ENCODE measurements at places on chromosomes 1 and 21. TPM values are rescaled to one million over a fixed set of nuclear protein-coding genes. Genes with fewer than 3 reads are reported as not detected.

Gene OR10J1
- total RNA-seq, result not detected

Gene OXCT2
- total RNA-seq, result 0.45 TPM

Gene EXO1
- 2.5 TPM for total RNA-seq

Gene GREM2
- 18.4 TPM for total RNA-seq

Gene SYCP1
- total RNA-seq, result not detected

Gene OVAAL
- not detected for total RNA-seq

Gene NPHS2
- total RNA-seq, result not detected

Gene SDHC
- total RNA-seq, result 32.2 TPM

Gene DENND4B
- 7.9 TPM for total RNA-seq

Gene OR6K3
- total RNA-seq, result not detected

Gene RNU1-1
- total RNA-seq, result 2,564 TPM

Gene AGMAT
- total RNA-seq, result 0.53 TPM

Gene NOTCH2NLA
- 83.5 TPM for total RNA-seq

Gene SUSD4
- under 0.01 TPM for total RNA-seq

Gene PRDX1
- 521 TPM for total RNA-seq

Gene REG4
- not detected for total RNA-seq

Gene PLXNA2
- 1.4 TPM for total RNA-seq

Gene AADACL3
- total RNA-seq, result not detected

Gene LCE3C
- not detected for total RNA-seq

Gene KLF18
- total RNA-seq, result not detected

Gene PPIAL4G
- under 0.01 TPM for total RNA-seq

Gene OR2T29
- total RNA-seq, result not detected

Gene RAB3B
- total RNA-seq, result 3.7 TPM

Gene OR2T33
- total RNA-seq, result not detected

Gene TFF2
- total RNA-seq, result not detected

Gene PODN
- total RNA-seq, result 4.1 TPM

Gene PAPPA2
- 0.53 TPM for total RNA-seq

Gene OR14I1
- total RNA-seq, result not detected

Gene SLC22A15
- total RNA-seq, result 3.0 TPM

Gene HRNR
- total RNA-seq, result not detected

Gene B3GALT5
- total RNA-seq, result not detected
